ENCODE measurements at places on chromosomes 11 and 22.

DNA sequence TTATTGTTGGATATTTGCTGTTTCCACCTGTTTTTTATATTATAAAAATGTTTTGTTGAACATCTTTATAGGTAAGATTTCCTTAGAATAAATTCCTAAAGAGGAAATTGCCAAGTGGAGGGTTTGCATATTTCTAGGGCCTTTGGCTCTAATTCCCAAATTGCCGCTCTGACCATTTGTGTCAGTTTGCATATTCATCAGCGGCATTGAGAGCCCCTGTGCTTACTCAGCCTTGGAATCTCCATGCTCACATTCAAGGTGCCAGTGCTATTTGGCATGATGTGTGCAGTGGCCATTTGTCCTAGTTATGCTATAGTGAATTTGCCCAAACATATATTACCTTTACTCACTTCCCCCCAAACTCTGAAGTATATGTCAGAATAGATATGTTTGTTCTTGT is 25.5 kb downstream of the KREMEN1 start:
- DNase-seq, result no peak

DNA sequence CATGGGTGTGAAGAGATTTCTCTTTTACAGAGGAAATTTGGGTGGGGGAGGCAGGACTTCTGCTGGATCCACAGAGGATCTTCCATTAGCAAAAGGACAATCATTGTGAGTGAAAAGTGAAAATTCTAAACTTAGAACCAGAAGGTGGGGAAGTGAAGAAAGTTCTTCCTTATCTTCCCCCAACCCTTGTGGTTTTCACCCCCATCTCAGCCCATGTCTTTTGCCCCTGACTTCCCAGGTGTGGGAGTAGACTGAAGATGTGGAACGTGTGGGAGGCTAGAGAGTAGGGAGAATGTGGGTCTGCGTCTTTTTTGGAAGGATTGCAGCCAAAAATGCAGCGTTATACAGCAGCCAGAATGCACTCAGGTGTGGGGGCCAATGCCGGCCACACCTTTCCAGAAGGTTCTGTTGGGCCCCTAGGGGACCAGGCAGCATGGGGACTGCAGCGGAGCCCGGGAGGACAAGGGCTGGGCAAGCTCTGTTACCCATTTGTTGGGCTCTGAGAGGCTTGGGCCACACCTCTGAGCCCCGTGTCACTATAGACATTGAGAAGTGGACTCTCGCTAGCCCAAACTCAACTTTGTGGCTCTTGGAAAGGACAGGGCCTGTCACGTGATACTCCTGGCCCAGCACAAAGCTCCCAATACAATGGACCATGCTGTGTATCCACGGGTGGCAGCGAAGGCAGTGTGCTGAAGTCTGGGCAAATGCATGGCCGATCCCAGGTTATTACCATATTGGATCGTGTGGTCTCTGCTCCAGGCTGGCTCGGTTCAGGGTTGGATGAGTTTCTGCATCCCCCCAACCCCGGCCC is 32.8 kb upstream of the LINC01488 start:
- no peak for DNase-seq

- DNase-seq, result no peak
Measured at GRCh38 chr11:65163684-65164083, 6.3 kb upstream of the SPDYC start.

- no peak for DNase-seq
Measured at GRCh38 chr11:43927925-43928707, 14.3 kb upstream of the C11orf96 start.

DNA sequence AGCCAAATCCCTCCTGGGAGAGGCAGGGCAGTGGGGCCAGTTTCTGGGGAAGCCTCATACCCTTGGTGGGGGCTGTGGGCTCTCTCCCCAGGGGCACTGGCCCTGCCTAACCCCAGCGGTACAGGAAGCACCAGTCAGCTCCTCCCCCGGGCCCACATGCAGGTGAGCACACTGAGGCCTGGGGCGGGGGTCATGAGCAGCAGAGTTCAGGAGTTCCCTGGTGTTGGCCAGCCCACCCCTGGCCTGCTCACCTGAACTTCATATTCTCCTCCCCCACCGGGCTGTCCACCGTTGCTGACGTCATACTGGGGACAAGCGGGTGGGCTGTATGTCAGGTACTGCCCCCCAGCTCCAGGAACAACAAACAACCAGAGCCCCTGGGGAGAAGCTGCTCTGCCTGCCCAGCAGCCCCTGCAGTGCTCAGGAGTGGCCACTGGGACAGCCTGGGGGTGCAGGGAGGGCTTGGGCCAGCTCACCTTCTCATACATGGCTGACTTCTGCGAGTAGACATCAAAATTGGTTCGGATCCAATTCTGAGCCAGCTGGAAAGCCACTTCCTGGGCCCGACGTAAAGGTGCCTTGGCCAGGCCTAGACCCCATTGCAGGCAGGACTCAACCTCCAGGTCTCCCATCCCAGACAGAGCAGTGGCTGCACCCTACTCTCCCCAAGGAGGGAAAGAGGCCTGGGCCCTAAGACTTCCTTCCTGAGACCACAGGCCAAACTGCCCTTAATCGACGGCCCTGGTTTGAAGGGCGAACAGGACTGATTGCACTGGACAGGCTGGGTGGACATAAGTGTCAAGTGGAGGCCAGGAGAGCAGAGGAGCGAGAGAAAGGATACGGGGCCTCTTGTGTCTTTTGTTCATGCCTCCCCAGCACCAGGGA is 20.8 kb downstream of the TREH start:
- no peak for DNase-seq

DNA sequence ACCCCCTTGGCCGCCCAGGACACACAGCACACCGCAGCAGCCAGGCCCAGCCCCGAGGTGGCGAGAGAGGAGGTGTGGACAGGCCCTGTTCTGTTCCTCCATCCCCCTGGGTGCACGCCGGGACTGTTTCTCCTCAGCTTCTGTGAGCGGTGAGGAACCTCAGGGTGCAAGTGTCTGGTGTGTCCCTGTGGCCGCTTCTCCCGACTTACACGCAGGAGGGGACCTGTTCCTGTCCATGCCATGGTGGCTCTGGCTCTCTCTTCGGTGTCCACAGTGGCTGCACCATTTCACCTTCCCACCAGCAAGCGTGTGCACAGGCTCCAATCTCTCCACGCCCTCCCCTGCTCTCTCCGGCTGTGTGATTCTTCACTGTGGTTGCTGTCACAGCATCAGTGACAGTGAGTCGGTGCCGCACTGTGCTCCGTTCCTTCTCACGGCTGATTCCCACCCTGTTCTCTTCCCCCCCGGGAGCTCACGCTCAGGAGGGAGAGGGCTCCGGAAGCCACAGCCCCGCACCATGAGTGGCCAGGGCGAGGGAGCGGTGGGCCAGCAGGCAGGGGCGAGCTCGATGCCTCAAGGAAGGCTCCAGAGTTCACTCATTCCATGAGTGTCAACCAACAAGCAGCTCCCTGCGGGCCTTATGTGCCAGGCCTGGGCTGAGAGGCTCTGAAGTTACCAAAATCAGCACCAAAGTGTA is 18.6 kb upstream of the WNT7B start:
- no peak for DNase-seq

DNA sequence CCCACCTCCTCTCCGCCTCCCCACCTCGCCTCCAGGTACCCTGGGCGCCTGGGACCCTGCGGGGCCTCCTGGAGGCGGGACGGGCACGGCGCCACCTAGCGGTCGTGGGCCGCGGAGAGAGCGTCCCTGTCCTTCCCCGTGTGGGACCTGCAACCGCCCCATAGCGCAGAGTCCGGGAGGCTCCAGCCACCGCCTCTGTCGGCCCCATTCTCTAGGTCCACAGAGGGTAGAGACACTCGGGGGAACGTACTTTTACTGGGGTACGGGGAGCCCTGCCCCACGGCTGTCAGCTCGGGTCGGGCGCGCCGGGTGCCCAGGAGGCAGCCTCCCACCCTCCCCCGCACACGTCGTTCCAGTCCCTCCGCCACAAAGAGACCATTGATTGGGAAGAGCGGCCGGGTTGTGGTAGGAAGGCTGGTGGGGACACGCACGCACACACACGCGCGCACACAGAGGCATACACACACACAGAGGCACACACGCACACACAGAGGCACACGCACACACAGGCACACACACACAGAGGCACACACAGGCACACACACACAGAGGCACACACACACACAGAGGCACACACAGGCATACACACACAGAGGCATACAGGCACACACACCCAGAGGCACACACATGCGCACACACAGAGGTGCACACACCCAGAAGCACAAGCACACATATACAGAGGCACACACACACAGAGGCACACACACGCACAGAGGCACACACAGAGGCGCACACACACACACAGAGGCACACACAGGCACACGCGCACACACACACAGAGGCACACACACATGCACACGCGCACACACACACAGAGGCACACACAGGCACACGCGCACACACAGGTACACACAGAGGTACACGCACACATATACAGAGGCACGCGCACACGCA is 12.6 kb upstream of the NECTIN1 start:
- no peak for DNase-seq

DNA sequence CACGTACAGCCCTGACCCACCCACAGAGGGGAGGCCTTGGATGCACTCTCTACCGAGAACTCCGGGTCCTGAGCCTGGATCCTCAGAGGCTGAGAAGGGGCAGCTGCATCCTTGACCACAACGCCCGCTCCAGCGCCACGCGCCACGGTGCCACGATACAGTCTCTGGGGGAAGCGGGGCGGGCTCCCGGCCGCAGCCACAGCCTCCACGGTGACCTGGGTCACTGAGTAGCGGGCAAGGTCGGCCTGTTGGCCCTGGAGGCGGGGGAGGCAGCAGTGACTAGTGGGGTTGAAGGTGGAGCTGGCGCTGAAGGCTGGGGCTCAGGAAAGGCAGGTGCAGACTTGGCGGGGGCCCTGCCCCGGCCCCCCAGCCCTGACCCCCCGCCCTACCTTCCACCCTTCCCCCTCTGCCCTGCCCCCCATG is 3.9 kb upstream of the IRF7 start:
- no peak for DNase-seq

GRCh38 chr11:116636341-116636929 is 136.4 kb downstream of the BUD13 start:
- DNase-seq, result no peak

DNA sequence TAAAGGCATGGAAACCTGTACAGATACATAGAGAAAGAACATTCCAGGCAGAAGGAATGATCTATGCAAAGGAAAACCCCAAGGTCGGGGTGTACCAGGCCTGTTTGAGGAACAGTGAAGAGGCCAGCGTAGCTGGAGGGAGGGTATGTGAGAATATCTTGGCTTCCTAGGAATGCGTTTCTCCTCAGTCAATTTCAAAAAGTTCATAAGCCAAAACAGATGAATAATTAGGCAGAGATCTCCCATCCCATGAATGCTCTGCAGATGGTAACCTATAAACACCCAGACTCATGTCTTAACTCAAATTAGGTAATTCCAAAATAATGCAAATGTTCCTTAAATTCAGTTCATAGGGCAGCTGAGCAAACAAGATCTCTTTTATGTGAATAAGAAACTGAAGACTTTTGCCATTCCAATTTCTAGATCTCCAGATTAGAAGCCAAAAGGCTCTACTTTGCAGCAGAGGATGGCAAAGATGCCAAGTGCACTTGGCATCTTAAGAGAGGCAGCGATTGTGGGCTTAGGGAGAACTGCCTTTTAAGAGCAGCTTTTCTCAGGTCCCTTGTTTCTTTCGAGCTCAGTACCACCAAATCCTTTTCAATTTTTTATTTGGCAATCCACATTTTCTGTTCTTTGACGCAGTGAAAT is 13.2 kb downstream of the FAM118B start:
- DNase-seq, result no peak

- no peak for DNase-seq
Measured at GRCh38 chr11:37963440-37963839, 1365.4 kb upstream of the RAG2 start.

DNA sequence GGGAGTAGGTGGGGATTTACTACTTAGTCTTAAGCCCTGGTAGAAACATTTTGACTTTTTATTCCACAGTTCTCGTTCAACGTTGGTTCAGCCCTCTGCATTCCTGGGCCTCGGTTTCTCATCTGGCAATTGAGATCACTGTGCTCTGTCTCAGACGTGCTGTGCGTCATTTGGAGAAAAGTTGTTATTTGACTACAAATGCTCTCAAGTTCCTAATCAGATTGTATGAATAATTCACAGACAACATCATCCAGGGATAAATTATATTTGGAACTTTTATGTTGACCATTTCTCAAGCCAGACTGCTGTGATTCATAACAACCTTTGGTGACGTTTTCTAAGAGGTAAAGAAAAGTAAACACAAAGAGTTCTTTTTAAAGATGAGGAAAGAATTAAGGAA is 69.2 kb downstream of the BLID start:
- no peak for DNase-seq

DNA sequence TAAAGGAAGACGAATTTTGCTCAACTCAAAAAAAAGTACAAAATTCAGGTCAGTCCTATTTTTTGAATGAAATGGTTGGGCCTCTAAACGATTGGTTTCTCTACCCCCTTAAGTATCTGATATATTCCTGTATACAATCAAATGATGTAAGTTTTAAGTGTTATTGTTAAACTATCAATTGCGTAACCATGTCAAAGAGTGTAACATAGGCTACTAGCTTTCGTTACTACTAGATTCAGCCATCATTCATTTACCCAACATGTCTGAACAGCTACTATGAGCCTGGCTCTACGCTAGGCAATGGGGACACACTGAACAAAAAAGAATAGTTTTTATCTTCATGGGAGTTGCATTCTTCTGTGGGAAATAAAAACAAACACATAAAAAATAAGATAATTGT is 3.3 kb downstream of the RAB6A start:
- no peak for DNase-seq

- DNase-seq, result no peak
Measured at GRCh38 chr22:41939981-41940831, 6.7 kb downstream of the CENPM start.

GRCh38 chr11:9143721-9144120 is 52.3 kb upstream of the SCUBE2 start:
- no peak for DNase-seq

GRCh38 chr22:24812950-24813775 is 7.2 kb downstream of the SGSM1 start:
- no peak for DNase-seq

DNA sequence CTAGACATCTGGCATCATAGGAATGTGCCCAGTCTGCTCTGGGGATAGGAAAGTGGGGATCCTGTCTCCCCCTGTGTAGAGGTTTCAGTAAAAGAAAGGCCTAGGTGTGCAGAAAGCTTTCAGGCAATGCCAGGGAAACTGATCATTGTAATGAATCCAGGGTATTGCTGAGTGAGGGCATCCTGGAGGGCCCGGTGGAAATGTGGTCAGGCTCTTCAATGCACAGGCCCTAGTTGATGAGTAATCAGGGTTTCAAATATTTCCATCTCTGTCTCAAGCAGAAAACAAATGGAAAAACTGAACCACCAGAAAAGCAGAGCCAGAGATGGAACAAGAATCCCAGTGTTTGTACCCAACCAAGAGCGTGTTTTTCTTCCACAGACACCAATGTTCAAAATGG is 2.0 kb downstream of the CD3E start:
- no peak for DNase-seq

DNA sequence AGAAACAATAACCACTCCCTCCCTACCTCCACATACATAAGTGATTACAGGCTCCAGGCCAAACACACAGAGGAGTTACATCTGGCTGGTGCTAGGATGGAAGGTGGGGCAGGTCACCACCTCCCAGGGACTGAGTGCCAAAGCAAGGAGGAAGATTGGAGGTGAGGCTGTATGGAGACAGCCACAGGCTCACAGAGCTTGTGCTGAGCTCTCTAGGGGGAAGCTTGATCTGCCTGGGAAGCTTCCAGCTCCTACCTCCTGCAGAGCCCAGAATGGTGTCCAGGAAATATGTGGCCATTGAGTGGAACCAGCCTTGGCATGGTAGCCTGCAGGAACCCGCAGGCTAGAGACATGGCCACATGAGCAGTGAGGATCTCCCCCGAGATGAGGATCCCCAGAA is 3.6 kb upstream of the MED15 start:
- no peak for DNase-seq

- DNase-seq, result no peak
Measured at GRCh38 chr11:103893371-103893770, 143.1 kb upstream of the DDI1 start.

Measured in muscle of arm (tissue), 14 donors.